GDM1 (cell line): ENCODE measurements at places on chromosomes 11 and 22.

DNA sequence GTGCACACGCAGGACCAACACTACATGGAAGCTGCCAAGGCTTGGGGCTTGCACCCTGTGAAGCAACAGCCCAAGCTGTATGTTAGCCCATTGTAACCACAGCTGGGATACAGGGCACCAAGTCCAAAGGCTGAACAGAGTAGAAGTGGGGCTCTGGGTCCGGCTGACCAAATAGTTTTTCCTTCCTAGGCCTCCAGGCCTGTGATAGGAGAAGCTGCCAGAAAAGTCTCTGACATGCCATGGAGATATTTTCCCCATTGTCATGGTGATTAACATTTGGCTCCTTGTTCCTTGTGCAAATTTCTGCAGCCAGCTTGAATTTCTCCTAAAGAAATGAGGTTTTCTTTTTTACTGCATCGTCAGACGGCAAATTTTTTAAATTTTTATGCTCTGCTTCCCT, 941.2 kb downstream of the FAM181B start:
- DNase-seq, result no peak

DNA sequence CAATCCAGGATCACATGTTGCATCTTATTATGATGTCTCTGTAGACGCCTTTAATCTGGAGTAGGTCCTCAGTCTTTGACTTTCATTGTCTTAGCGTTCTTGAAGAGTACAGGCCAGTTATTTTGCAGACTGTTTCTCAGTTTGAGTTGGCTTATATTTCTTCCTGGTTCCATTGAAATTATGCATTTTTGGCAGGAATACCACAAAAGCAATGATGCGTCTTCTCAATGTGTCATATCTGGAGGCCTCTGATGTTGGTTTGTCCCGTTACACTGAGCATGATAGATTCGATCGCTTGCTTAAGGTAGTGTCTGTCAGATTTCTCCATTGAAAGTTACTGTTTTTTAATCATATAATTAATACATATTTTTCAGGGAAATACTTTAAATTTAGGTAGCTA, 30.6 kb downstream of the TECTA start:
- no peak for DNase-seq

- no peak for DNase-seq
These were observed 4.1 kb upstream of the NUDT8 start for GRCh38 chr11:67633758-67634365.

DNA sequence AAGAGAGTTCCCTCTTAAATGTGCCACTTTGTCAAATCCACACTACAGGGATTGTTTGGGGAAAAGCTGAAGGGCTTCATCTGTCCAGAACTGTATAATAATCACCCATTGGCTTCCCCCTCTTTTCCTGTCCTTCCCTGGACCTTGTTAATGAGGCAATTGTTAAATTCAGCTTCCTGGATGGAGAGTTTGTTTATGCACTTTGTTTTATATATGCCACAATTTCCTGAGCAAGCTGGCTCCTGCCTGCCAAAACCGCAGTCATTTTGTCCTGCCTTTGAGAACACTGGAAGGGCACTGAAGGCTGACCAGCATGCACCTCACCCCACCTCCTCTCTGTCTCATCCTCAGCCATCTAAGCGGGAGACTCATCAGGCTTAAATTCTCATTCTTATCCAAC, 86.2 kb downstream of the MSANTD4 start:
- no peak for DNase-seq

DNA sequence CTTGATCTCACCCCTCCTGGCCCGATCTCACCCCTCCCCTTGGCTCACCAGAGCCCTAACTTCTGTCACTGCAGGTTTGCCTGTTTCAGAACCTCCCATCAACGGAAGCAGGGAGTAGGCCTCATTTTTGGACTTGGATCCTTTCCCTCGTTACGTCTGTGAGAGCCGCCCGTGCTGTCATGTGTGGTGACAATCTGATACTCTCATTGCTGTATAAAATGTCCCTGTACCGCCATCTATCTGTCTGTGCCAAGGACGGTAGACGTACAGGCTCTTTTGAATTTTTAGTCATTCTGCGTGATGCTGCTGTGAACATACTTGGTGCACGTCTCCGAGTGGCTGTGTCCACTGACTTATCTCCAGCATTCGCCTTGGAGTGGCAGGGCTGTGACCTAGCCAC, 1163.1 kb downstream of the BRD1 start:
- no peak for DNase-seq
